ENCODE measurements at places on chromosomes 12 and 14. TPM values are rescaled to one million over a fixed set of nuclear protein-coding genes. Genes with fewer than 3 reads are reported as not detected.

DNA sequence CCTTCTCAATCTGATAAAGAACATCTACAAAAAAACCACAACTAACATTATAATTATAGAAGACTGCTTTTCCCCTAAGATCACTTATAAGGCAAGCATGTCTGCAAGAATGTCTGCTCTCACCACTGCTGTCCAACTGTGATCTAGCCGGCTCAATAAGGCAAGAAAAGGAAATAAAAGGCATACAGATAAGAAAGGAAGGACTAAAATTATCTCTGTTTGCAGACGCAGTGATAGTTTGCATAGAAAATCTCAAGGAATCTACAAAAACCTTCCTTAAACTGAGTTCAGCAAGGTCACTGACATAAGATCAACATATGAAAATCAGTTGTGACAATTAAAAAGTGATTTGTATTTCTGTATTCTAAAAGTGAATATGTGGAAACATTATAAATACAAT, 138.0 kb upstream of the EGLN3 start:
- no peak for DNase-seq

DNA sequence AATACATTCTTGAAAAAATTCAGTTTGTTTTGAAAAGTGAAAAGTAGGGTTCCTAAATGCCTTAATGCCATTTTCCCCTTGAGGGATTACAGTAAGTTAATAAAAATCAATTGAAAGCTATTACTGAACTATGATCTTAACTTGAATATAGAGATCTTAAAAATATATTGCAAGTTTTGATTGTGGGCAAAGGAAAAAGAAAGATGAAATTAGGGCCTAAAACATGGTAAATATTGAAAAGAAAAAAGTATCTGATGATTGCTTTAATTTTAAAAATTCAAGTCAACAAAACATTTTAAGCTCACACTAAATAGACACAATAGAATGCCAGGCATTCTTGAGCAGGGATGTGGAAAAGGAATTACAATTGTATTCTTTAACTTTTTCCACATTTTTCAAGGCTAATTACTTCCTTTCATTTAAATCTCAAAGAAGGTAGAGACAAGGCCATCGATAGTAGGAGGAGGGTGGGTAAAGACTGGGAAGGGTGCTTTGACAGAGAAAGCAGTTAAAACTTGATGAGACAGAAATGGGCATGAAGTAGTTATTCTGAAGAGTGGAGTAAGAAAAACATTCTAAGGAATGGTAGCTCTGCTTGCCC, 294.4 kb downstream of the NELL2 start:
- no peak for DNase-seq

DNA sequence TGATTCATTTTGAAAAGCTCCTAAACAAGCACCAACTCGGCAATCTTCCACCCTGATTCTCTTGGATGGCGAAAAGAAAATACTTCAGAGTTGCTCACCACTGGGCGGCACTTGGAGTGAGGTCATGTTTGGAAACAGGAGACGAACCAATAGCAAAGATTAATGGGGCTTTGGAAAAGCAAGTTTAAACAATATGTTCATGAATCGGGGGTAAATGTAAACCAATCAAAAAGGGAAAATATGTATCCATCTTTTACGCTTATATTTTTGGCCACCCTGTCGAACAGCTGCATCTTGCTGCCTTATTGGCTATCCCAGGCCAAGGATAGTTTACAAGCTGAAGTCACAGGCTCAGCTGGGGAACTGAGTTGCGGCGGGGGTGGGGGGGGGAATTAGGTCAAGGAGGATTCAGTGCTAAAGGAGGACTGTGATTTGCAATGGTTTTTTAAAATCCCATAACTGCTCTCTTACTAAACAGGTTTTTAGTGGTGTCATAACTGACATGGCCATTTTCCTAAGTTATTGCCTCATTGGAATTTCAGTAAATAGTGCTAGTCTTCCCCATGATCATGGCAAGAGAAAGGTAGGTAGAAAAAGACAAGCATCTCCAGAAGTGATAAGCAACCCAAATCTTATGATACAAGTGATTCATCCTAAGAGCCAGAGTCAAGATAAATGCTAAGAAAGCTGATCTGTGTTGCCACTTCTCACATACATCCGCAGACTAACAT, 210.6 kb downstream of the PHLDA1 start:
- DNase-seq, result no peak

DNA sequence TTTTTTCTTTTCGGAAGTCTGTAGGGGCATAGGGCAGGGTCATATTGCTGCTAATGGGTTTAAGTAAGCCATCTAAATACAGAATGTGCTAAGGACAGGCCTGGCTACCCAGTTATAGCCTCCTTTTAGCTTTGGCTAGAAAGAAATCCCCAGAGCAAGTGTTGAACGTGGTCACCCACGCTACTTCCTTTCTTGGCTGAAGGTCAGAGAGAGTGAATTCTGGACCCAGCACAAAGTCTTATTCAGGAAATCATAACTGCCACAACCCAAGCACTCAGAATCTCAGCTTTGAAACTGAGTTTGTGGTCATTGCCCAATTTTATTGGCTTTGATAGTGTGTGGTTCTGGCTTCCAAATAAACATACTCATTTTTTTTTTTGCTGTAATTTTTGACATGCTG, 542.1 kb upstream of the ATP2B1 start:
- no peak for DNase-seq

DNA sequence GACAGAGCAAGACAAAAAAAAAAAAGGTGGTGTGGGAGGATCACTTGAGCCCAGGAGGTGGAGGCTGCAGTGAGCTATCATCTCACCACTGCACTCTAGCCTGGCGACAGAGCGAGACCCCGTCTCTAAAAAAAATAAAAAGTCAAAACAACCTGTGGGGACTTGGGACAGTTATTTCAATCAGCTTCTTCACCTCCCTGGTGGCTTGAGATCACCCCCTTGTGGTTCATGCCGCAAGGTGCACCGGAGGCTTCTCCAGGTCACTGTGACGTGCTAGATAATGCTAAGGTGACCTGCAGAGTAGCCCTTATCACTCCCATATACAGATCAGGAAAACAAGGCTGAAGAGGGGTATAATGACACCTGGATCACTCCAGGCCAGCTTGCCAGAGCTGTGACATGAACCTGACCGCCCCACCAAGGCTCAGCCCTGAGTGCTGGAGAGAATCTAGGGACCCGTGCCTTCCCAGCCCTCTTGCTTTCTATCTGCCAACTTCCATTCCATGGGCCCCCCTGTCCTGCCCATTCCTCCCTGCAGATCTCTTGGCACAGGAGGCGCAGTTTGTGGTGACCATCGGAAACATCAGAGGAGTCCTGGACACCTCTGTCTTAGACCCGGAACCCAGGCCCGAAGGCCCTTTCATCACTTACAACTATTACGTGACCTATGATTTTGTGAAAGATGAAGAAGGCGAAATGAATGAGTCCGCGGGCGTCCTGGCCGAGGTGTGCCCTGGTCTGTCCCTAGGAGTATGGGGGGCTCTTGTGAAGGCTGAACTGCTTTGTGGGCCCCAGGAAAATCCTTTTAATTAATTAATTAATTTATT, 8.1 kb downstream of the LRRC43 start:
- peak; percentile 14 for DNase-seq

DNA sequence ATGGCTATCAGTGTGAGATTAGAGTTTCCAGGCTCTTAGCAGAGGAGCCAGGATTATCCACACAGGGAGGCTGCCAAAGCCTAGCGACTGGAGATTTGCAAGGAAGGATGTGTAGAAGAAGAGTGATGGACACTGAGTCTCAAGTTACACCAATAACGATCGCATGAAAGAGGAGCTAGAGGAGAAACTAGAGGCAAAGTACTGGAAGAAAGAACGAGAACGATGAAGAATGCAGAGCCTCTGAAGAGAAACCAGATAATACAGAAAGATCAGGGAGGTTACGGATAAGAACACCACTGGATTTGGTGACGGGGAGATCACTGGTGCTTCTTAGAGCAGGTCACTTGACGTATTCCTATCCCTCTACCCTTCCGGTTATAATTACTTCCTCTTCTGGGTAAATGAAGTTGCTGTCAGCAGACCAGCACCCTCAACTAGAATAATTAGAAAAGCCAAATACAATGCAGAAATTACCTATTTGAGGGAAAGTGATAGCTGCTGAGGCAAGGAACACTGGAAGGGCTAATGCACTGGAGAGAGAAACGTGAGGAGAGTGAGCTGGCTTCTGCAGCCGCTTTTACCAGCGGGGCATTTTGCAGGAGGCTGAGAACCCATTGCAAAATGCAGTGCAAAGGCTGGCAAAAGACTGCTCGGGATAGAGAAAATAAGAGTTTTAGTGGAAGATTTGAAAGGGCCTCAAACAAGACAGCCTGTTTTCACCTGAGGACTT, 93.1 kb upstream of the HIF1A start:
- no peak for DNase-seq

- no peak for DNase-seq
Measured at GRCh38 chr12:21649034-21649433, 8.6 kb downstream of the LDHB start.

GRCh38 chr12:12722435-12723148, 5.4 kb downstream of the CDKN1B start:
- no peak for DNase-seq

DNA sequence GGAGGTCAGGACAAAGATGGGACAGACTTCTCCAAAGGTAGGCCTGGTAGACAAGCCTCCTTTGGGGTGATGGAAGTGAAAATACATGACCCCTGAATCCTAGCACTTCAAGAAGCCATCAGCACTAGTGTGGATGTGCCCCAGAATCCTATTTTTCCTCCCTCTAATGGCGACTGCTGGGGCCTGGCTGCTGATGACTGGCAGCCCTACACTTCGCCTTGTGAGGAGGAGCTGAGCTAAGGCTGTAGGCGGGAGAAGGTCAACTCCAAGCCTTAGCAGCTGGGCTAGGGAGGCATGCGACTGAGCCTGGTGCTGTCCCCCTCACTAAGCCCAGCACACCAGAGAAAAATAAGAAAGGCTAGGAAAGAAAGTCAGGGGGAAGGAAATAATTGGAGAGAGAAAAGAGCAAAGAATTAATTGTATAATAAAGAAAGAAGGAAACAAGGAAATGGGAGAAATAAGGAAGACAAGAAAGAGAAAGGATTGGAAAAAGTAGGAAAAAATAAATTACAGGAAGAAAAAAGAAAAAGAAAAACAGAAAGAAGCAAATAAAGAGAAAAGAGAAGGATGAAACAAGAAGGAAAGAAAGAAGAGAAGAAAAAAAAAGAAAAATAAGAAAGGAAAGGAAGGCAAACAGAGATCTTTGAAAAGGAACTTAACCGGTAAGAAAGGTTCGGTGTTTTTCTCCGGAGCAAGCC, 4.7 kb upstream of the HOXC10 start:
- no peak for DNase-seq

- no peak for DNase-seq
Measured at GRCh38 chr14:95645389-95645996, 40.7 kb upstream of the TCL1B start.

GRCh38 chr12:119642986-119643385, 24.9 kb upstream of the PRKAB1 start:
- DNase-seq, result no peak

- DNase-seq, result no peak
Measured at GRCh38 chr12:123681605-123682004, 10.7 kb downstream of the TCTN2 start.

- no peak for DNase-seq
Measured at GRCh38 chr12:6383572-6384498, at the start of gene LTBR. LTBR (plus strand) TSS chr12:6384162; CDS start chr12:6384359, 197 bp downstream.

DNA sequence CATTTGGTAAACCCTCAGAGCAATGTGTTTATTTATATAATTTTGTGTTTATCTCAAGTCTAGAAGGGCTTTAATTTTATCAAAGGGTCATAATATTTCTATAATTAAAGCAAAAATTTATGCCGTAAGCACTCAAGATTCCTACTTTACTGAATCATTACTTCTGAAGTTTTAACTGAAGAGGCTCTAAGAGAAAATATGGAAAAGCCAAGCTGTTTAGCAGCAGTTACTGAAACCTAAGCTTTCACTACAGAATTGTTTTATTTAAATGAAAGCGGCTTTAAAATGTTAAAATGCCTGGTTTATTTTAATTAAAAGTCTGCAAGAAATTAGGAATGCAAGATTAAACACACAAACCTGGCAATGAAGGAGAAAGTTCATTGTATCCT, 73.9 kb upstream of the BBS10 start:
- no peak for DNase-seq

- no peak for DNase-seq
Measured at GRCh38 chr14:62645649-62646048, 399.6 kb downstream of the KCNH5 start.

GRCh38 chr14:67820428-67820971, 921 bp downstream of the RAD51B start:
- DNase-seq, result no peak

DNA sequence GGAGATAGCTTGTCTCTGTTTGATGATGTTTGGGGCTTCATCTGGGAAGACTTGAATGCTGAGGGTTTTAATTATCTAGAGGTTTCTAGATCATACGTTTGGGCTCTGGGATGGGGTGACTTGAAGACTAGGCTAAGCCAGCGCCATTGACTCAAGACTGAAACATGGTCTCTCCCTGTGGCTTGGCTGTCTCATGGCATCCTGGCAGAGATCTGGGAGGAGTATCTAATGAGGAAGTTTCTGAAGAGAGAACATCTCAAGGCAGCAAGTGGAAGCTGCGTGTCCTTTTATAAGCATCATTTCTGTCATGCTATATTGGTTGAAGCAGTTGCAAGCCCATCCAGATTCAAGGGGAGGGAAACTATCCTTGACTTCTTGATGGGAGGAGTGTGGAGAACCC, 104.8 kb downstream of the UNC79 start:
- no peak for DNase-seq

Gene LRFN5
- 1.4 TPM for total RNA-seq

Gene ANKRD33
- 1.2 TPM for total RNA-seq

Gene KLRD1
- total RNA-seq, result 0.05 TPM

Gene LRRC10
- not detected for total RNA-seq

Gene ST8SIA1
- total RNA-seq, result 1.0 TPM

Gene RPL10L
- total RNA-seq, result not detected

Data from glomerular endothelial cell (primary cell).